A549 treated with CORT108297 at 1 μM for 4 hours (cell line): ENCODE measurements at places on chromosomes 16 and 17. TPM values are rescaled to one million over a fixed set of nuclear protein-coding genes. Genes with fewer than 3 reads are reported as not detected.

Gene SMYD4
- 8.0 to 10.0 TPM (median 9.0 TPM) in 5 replicates for total RNA-seq

Gene KRTAP1-5
- total RNA-seq: not detected in 5 replicates

Gene CLEC18A
- 0.06 to 0.22 TPM (median 0.07 TPM) in 4 of 5 replicates, not detected in the other for total RNA-seq

Gene STAC2
- total RNA-seq: 0.25 to 0.40 TPM (median 0.38 TPM) in 5 replicates

Gene HIC1
- total RNA-seq: 0.60 to 2.0 TPM (median 1.7 TPM) in 5 replicates

Gene VPS4A
- 30.0 to 33.6 TPM (median 31.6 TPM) in 5 replicates for total RNA-seq

Gene RNF167
- total RNA-seq: 95.0 to 148 TPM (median 130 TPM) in 5 replicates

Gene TP53TG3D
- total RNA-seq: 1.1 to 1.7 TPM (median 1.1 TPM) in 5 replicates

Gene SNAI3
- 0.14 to 0.28 TPM (median 0.16 TPM) in 5 replicates for total RNA-seq

Gene RAB37
- total RNA-seq: 0.87 to 1.7 TPM (median 1.2 TPM) in 5 replicates

Gene KIF18B
- 26.8 to 41.2 TPM (median 40.1 TPM) in 5 replicates for total RNA-seq

Gene SLFN12L
- total RNA-seq: 0.05 to 0.06 TPM in 2 of 5 replicates, not detected in the others
